CD4-positive, alpha-beta memory T cell (primary cell): ENCODE measurements at places on chromosomes 11 and 22. TPM values are rescaled to one million over a fixed set of nuclear protein-coding genes. Genes with fewer than 3 reads are reported as not detected.

The TRIM51 gene
- total RNA-seq: not detected

The SRRD gene
- 20.7 TPM for total RNA-seq

The SEC14L6 gene
- not detected for total RNA-seq

The ALDH3B1 gene
- total RNA-seq: 1.0 TPM

The CAPN5 gene
- 1.9 TPM for total RNA-seq

The BAIAP2L2 gene
- 3.6 TPM for total RNA-seq

GRCh38 chr11:1853376-1854131 is 670 bp downstream of the LSP1 start:
- peaks cover 85% of the 10 kb centered on the region for H3K4me1 ChIP-seq
- peak overlapping the region; percentile 39 for H3K4me3 ChIP-seq
- H3K27me3 ChIP-seq: no peaks in the 10 kb centered on the region
- peak overlapping the region; percentile 77 for H3K27ac ChIP-seq
- H3K36me3 ChIP-seq: peaks cover 4% of the 10 kb centered on the region

DNA sequence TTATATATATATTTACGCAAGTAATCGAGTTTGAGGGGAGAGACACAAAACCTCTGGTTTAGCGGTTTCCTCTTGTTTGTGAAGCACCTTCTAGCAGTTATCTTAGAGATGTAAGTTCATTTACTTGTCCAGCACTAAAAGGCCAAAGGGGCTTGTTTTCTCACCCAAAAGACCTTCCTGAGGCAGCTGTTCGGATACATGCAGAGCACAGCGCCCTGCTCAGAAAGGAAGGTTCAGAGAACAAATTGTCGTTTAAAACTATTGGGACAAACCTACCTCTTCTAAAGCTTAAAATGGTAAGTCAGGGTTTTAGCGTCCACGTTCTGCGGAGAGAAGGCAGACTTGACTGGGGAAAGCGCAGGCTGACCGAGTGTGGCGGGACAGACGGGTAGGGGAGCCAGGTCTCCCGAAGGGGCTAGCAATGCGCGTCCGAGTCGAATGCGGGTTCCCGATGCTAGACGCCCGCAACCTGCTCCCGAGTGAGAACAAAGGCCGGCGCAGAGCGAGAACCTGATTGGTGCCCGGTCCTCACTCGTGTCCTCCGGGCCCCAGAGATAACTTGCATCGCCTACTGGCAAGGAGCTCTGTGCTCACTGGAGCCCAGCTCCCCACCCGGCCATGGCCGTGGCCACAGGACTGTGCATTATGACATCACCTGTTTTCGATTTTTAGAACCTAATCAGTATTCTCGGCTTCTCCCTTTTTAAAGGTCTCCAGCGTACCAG is 1.0 kb upstream of the SESN3 start:
- peaks cover 42% of the 10 kb centered on the region for H3K4me1 ChIP-seq
- H3K36me3 ChIP-seq: no peaks in the 10 kb centered on the region
- no peaks in the 10 kb centered on the region for H3K27me3 ChIP-seq
- DNase-seq: peak; percentile 82
- peak overlapping the region; percentile 59 for H3K27ac ChIP-seq

- H3K4me1 ChIP-seq: peaks cover 62% of the 10 kb centered on the region
- H3K27ac ChIP-seq: no peak overlapping the region
- H3K36me3 ChIP-seq: no peaks in the 10 kb centered on the region
- DNase-seq: no peak
These were observed 64.7 kb upstream of the CD5 start for GRCh38 chr11:61037441-61038093.

- H3K36me3 ChIP-seq: peaks cover 8% of the 10 kb centered on the region
- peak within 1 kb of the TSS; percentile 91 for H3K27ac ChIP-seq
- DNase-seq: peak; percentile 100
- H3K27me3 ChIP-seq: no peaks in the 10 kb centered on the region
- peak within 1 kb of the TSS; percentile 93 for H3K4me3 ChIP-seq
These were observed at the start of gene ZDHHC5 for GRCh38 chr11:57667736-57668433. ZDHHC5 (plus strand) TSS chr11:57668114; CDS start chr11:57673091, 4,977 bp downstream.

GRCh38 chr22:26753125-26753862 is 95.9 kb downstream of the MIAT start:
- H3K4me1 ChIP-seq: no peaks in the 10 kb centered on the region
- H3K27me3 ChIP-seq: no peaks in the 10 kb centered on the region

DNA sequence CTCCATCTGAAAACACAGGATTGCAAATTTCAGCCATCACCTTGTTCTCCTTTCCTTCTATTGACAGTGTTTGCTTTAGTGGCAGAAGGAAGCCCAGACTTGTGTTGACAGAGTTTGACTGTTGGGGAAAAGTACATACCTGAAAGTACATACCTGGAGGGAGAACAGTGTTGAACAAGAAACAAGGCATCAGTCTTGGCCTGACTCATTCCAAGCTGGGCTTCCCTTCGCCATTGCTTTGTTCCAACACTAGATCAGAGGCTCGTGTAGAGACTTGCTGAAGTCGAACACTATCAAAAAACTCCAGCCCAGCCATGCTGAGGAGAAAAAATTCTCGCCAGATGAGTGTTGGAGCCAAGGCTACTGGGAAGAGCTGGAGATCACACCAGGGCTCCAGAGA is 133.4 kb downstream of the BBOX1 start:
- no peak overlapping the region for H3K4me3 ChIP-seq
- no peaks in the 10 kb centered on the region for H3K36me3 ChIP-seq
- no peak overlapping the region for H3K27ac ChIP-seq
- no peak for DNase-seq
- H3K4me1 ChIP-seq: no peaks in the 10 kb centered on the region

DNA sequence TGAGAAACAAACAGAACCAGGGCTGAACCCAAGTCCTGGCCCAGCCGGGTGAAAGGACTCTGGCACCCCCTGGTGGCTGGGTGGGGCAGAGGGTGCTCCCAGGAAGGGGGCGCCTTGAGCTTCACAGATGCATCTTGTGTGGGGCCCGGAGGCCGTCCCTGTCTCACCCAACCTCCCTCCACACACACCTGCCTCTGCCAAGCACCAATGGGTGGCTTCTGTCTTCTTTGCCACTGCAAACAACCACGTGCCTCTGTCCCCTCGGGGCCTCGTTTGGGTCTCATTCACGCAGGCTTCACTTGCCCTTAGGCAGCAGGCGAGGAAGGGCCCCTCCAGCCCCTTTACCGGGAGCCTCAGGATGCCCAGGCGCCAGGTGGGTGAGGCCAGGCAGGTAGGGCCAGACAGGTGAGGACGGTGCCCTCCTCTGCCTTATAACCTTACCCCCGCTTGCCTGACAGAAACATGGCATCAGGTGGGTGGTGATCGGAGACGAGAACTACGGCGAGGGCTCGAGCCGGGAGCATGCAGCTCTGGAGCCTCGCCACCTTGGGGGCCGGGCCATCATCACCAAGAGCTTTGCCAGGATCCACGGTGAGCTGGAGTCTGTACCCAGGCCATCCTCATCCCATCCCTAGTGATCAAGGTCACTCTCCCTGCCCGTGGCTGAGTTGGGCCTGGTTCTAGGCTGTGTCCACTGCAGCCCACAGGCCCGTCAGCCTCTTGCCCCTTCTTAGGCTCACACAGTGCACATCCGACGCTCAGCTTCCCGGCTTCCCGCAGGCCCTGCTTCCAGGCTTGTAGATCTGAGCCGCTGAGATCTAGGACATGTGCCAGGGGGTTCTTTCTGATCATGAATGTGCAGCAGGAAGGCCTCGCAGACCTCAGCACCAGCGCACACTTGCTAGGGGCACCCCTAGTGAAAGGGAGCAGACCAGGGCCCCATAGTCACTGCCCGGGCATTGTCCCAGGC is 17.2 kb downstream of the POLR3H start:
- no peak overlapping the region for H3K4me3 ChIP-seq
- peaks cover 59% of the 10 kb centered on the region for H3K36me3 ChIP-seq
- peak overlapping the region; percentile 12 for H3K27ac ChIP-seq
- peak; percentile 61 for DNase-seq

- no peaks in the 10 kb centered on the region for H3K36me3 ChIP-seq
- H3K4me1 ChIP-seq: peaks cover 1% of the 10 kb centered on the region
- no peak overlapping the region for H3K4me3 ChIP-seq
- DNase-seq: no peak
These were observed 24.4 kb downstream of the SHANK3 start for GRCh38 chr22:50696799-50697561.

GRCh38 chr22:47035425-47035881 is 273.0 kb downstream of the TBC1D22A start:
- no peaks in the 10 kb centered on the region for H3K4me1 ChIP-seq
- H3K4me3 ChIP-seq: no peak overlapping the region
- no peaks in the 10 kb centered on the region for H3K27me3 ChIP-seq
- no peak for DNase-seq
- no peak overlapping the region for H3K27ac ChIP-seq

GRCh38 chr11:117189191-117189940 is 9.8 kb upstream of the TAGLN start:
- H3K4me3 ChIP-seq: no peak overlapping the region
- no peaks in the 10 kb centered on the region for H3K27me3 ChIP-seq
- H3K27ac ChIP-seq: no peak overlapping the region
- DNase-seq: no peak

DNA sequence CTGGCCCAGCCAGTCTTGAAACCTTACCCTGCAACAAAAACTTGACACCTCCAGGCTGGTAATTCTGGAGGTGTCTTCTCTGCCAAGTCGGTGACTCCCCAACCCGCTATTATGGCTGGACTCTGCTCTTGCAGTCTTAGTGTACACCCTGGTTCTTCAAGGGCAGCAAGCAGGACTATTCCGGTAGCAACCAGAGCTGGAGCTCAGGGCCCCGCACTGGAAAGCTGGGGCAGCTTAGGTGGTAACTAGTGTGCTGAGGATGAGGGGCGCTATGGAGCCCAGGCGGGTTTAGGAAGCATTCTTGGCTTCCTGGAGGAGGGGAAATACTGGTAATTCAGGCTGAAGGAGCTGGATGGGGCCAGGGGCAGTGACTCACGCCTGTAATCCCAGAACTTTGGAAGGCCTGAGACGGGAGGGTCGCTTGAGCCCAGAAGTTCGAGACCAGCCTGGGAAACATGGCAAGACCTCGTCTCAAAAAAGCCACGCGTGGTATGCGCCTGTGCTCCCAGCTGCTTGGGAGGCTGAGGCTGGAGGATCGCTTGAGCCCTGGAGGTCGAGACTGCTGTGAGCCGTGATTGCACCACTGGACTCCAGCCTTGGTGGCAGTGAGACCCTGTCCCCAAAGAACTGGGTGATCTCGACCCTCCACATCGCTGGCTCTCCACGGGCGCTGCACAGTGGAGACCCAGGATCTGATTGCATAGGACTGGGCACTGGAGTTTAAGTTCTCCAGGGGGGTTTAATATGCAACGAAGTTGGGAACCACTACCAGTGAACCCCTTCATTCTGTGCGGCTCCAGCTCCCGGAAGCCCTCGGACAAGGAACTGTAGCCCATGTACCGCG is 10.6 kb upstream of the AIFM3 start:
- peak overlapping the region; percentile 18 for H3K4me3 ChIP-seq
- peaks cover 28% of the 10 kb centered on the region for H3K36me3 ChIP-seq

DNA sequence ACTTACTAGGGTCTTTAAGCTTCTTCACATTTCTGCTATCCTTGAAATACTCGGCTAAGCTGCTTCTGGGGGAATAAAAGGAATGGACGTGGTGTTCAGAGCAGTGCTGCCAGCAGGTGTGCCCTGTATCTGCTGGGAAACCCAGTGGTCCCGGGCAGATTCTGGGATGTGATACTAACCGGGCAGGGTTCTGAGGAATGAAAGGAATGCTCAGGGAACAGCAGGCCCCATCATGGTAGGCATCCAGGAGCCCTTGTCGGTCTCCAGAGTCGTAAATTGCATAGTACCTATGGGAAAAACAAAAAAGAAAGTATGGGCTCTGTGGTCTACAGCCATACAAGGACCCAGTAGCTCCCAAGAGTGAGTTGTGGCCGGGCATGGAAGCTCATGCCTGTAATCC is 4.5 kb upstream of the TMEM223 start:
- peaks cover 83% of the 10 kb centered on the region for H3K36me3 ChIP-seq
- no peak overlapping the region for H3K27ac ChIP-seq
- no peaks in the 10 kb centered on the region for H3K27me3 ChIP-seq
- H3K4me3 ChIP-seq: no peak overlapping the region
- no peak for DNase-seq

- H3K36me3 ChIP-seq: no peaks in the 10 kb centered on the region
- H3K27me3 ChIP-seq: no peaks in the 10 kb centered on the region
- no peak overlapping the region for H3K27ac ChIP-seq
These were observed 26.4 kb downstream of the IZUMO1R start for GRCh38 chr11:94330789-94331188.

- H3K27ac ChIP-seq: no peak overlapping the region
- H3K4me1 ChIP-seq: no peaks in the 10 kb centered on the region
- H3K4me3 ChIP-seq: no peak overlapping the region
- no peak for DNase-seq
- no peaks in the 10 kb centered on the region for H3K36me3 ChIP-seq
These were observed 120.3 kb downstream of the KCNQ1OT1 start for GRCh38 chr11:2579315-2580060.

DNA sequence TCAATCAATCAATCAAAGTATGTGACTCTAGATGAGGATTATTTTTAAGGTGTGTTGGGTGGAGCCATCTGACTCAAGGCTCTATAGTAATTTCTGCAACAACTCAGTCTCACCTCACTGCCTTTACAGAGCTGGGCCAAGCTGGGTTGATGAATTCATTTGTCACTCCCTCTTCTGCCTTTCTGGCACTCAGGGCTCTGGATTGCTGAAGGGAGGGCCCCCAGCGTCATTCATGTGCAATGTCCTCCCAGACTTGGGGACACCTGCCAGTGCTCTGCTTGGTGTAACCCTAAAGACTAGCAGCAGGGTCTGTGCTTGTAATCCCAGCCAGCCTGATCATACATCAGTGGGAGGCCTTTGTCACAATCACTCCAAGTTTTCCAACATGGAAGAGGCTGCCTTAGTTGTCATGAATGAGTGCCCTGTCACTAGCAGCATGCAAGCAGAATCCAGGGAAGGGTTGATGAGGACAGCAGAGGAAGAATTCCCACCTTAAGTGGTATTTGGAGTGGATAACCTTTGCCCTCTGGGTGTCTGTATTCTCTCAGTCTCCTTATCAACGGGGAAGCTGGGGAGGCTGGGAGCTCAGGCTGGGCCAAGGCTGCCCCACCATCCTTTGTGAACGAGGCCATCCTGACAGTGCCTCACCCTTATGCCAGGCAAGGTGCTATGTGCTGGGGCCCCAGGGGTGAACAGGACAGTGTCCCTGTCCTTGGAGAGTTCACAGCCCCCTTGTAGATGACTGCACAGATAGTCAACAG is 2.0 kb upstream of the TP53I11 start:
- no peak overlapping the region for H3K4me3 ChIP-seq
- H3K4me1 ChIP-seq: peaks cover 3% of the 10 kb centered on the region
- DNase-seq: no peak
- no peaks in the 10 kb centered on the region for H3K36me3 ChIP-seq
- H3K27ac ChIP-seq: no peak overlapping the region

DNA sequence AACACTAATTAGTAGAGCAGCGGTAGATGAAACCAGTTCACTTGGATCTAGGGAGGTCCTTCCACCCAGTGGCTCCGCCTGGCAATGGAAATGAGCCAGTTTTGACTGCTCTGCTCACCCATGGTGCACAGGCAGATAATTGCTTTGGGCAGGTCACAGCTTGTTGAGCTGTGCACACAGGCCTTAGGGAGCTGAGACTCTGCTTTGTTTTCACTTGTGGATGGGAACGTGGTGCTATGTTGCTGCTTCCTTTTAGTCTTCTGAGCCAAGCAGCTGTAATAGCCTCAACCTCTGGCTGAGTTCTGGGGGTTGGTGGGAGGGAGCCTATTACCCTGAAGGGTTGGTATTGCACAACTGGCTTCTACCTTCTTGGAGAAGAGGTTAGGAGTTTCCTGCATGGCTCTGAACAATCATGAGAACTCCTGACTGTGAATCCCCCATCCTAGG is 262.3 kb upstream of the MTNR1B start:
- DNase-seq: no peak
- H3K27me3 ChIP-seq: no peaks in the 10 kb centered on the region
- no peaks in the 10 kb centered on the region for H3K4me1 ChIP-seq

GRCh38 chr11:15815246-15816195 is 540.8 kb downstream of the SOX6 start:
- no peak for DNase-seq
- no peak overlapping the region for H3K27ac ChIP-seq
- H3K27me3 ChIP-seq: no peaks in the 10 kb centered on the region
- H3K4me1 ChIP-seq: no peaks in the 10 kb centered on the region
- no peaks in the 10 kb centered on the region for H3K36me3 ChIP-seq
